Epithelial cell of proximal tubule (primary cell): ENCODE measurements at places on chromosomes 16 and 17.

DNA sequence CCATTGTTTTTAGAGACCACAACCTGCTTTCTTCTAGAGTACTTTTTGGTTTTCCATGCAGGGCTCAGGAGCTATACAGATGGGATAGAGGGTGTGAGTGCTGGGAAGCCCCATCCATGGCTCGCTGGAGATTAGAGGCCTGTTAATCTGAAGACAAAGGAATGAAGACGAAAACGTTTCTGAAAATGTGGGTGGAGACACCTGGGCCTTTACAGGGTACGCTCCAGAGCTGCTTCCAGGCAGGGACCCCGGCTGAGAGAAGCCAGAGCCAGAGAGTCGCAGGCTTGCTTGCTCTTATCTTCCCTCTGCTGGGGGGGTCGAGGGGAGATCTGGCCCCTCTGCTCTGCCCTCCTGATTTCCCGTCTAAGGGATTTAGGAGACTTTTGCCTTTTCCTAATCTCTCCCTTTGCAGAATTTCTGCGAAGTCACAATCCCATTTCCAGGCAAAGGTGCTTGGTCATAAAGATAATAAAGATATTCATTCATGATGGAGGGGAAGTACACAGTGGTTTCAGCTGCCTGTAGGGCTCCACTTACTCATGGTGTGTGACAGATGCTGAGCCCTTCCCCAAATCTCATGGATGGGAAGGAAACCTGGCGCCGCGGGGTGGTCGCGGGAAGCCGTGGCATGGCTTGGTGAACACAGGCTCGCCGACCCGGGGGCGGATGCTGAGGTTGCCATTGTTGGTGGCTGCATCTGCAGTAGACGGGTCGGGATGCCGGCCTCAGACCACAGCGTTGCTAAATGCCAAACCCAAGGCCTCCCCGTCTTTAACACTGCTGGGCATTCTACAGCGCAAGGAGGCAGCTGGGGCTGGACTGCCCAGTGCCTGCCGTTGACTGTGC lies 4.8 kb upstream of the SOCS3 start:
- DNase-seq: no peak

DNA sequence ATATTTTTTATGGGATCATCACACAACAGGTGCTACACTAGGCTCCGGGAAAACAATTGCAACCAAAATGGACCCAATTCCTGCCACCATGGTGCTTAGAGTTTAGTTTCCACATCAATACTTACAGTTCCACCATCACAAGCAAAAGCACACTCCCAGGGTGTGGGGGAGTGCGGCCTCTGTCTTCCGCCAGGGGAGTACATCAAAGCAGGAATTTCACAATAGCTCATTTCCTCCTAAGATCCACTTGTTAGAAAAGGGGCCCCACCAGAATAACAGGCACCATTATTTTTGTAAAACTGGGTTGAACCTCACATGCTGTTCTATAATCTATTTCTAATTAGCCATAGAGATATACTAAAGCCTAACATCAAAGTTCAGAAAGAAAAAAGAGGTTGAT lies 44.3 kb upstream of the PSMD7 start:
- DNase-seq: no peak

- DNase-seq: no peak
These were observed 87.9 kb downstream of the OR1D5 start for GRCh38 chr17:2975469-2975958.

- DNase-seq: no peak
These were observed 180.2 kb upstream of the CHMP6 start for GRCh38 chr17:80811181-80812105.

DNA sequence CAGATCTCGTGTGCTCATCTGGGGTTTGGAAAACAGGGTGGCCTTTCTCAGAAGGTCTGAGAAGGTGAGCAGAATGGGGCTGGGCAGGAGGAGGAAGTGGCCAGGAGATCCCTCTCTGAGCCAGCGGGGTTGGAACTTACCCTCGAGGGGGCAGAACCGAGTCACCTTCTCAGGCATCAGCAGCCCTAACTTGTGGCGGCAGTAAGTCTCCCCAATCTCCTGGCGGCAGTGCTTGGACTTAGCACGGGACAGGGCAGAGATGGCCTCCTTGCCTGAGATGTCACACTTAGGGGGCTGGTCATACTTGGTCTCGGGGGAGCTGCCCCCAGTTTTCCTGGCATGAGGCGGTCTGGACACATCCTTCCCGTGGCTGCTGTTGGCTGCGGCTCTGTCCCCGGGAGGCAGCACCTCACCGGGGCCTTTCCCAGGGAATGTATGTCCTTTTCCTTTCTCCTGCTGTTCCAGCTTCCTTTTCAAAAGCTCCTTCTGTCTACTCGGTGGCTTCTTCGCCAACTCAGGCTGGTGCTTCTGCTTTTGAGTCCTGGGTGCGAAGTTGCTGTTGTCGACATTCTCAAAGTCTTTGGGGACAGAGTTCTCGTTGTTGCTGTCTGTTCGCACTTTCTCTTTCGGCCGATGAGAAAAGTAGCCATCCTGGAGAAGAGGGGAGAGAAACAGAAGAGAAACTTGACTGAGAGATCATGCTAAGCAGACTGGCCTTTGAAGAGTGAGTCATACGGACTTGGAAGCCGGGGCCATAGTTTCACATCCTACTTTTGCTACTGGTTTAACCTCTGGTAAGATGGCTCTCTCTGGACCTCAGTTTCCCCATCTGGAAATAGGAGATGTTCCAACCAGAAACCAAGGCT lies 211.7 kb downstream of the XYLT1 start:
- no peak for DNase-seq

DNA sequence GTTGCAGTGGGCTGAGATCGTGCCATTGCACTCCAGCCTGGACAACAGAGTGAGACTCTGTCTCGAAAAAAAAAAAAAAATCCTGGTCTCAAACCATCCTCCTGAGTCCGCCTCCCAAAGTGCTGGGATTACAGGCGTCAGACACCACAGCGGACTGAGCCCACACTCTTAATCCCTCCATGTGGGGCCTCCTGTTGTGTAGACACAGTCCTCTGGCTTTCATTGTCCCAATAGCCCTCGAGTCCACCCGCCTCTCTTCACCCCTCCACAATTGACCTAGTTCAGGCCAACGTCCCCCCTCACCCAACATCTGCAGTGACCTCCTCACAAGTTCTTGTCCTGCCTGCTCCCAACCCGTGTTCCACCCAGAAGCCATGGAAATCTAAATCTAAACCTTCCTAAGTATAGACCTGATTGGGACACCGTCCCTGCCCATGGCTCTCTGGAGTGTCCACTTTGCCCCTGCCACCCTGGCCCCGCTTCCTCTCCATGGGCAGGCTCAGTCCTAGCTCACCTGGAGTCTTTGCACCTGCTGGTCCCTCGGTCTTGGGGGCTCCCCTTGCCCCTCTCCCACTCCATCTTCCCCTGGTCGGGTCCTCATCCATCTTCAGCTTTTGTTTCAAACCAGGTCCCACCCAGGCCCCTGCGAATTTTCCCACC lies 46.7 kb downstream of the HAPSTR1 start:
- no peak for DNase-seq

DNA sequence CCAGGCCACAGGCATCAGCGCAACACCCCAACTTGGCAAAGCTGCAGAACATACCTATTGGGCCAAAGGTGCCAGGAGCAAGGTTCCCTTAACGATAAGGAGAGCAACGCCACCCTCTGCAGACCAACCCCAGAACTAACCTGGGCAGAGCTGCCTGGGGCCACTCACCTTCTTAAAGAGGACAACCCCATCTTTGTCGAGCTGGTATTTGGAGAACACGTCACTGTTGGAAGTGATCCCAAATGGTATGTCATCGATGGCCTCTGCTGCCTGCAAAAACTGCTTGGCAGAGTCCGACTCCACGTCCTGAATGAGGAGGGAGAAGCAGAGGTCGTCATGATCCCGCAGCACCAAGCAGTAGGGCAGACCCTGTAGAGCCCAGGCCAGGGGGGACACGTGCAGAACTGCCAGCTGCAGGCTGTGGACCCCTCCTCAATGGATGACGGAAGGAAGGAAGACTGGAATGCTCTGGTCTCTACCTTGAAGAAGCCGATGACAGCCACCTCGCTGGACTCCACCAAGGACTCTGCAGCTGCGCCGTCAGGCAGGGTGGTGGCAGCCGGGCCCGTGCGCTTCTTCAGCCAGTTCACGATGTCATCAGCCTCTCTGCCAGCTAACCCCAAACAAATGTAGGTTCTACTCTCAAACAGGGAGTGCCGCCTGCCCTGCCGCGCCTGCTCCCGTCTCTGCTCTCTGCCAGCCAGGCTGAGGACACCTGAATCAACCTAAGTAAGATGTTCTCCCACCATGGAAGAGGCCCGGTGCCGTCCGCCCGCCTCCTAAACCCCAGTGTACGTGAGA lies 5.2 kb downstream of the P4HB start:
- no peak for DNase-seq

GRCh38 chr17:50198026-50198669 lies 3.3 kb downstream of the COL1A1 start:
- DNase-seq: no peak
